ENCODE measurements at places on chromosomes 13 and 19.

GRCh38 chr13:107937848-107938247 is 277.5 kb downstream of the LIG4 start:
- no peak for DNase-seq

GRCh38 chr19:14412996-14413692 is 6.0 kb downstream of the DDX39A start:
- no peak for DNase-seq

DNA sequence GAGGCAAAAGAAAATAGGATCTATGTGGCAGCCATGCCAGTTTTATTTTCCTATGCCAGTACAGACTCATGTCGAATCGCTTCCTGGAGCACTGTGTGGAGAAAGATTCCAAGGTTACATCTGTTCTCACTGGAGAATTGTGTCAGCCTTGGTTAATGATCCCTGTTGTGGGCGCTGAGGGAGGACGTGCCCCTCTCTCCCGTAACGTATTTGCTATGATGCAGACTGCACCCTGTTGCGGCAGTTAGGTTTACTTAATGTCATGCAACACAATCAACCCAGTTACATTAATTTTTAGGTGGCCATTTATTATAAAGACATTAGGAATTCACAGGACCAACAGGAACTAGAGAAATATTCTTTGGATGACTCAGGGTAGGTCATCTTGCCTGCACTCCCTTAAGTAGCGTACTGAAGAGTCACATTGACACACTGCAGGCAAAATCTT is 892.9 kb downstream of the EFNB2 start:
- no peak for DNase-seq

- no peak for DNase-seq
These were observed 40.5 kb downstream of the TEX26 start for GRCh38 chr13:30972888-30973377.

- no peak for DNase-seq
These were observed 4.0 kb downstream of the ZNF331 start for GRCh38 chr19:53541971-53542370.

DNA sequence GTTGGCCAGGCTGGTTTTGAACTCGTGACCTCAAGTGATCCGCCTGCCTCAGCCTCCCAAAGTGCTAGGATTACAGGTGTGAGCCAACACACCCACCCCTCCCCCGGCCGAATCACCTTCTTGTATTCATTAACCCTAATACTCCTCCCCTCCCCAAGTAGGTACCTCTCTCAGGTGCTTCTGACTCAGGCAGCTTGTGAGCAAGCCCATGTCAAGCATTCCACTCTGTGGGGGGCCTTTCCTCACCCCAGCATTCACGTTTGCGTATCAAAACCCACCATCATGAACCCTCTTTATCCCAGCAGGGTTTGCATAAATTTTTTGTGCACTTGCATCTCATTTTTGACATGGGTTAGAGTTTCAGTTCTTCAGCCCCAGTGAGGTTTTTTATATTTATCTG is 23.6 kb upstream of the RFXAP start:
- DNase-seq: no peak

DNA sequence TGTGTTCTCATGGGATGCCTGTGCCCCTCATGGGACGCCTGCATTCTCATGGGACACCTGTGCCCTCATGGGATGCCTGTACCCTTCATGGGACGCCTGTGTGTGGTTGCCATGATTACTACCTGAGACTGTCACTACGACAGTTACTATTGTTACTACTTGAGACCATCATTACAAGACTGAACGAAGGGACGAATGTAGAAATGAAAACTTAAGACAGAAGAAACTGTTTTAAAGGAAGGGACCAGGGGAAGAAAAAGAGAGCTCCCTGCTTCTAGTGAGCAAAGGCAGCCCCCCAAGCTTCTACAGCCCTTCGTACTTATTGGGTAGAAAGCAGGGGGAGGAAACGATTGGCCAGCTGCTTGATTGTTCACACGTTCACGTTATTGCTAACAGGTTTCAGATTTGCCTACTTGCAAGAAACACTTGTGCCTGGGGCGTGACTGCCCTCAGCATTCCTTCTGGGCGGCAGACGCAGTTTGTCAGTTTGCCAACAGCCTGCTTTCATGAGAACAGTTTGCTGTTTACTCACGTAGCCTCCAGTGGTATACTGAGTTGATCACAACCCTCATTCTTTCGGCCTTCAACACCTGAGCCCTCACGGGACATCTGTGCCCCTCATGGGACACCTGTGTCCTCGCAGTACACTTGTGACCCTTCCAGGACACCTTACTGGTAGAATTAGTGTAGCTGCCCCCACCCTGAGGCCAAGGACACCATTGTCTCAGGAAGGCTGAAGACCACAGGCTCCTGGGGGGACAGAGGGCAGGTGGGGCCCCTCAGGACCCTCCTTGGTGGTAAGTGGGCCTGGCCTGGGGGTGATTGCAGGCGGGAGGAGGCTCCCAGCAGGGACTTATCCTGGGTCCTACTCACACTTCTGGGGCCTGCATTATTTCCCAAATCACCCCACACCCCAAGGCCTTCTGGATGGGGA is 2.5 kb upstream of the S1PR4 start:
- no peak for DNase-seq

DNA sequence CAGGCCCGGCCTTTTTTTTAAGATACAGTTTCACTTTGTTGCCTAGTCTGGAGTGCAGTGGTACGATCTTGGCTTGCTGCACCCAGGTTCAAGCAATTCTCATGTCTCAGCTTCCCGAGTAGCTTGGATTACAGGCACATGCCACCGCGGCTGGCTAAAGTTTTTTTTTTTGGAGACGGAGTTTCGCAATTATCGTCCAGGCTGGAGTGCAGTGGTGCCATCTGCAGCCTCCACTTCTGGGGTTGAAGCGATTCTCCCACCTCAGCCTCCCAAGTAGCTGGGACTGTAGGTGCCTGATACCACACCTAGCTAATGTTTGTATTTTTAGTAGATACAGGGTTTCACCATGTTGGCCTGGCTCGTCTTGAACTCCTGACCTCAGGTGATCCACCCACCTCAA is 4.9 kb upstream of the CARM1 start:
- no peak for DNase-seq

DNA sequence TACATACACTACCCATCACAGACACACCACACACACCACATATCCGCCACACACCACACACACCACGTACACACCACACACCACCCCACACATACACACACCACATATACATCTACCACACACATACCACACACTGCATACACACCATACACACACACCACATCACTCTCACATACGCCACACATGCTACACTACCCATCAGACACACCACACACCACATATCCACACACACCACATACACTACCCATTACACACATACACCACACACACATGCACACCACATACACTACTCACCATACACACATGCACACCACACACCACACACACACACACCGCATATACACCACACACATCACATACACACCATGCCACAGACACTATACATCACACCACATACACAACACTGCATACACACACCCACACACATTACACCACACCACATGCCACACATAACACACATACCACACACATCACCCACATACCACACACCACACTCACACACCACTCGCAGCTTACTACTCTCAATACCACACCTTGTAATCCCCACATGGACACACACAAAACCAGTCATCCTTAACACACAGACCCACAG is 9.5 kb downstream of the ERFL start:
- DNase-seq: no peak

DNA sequence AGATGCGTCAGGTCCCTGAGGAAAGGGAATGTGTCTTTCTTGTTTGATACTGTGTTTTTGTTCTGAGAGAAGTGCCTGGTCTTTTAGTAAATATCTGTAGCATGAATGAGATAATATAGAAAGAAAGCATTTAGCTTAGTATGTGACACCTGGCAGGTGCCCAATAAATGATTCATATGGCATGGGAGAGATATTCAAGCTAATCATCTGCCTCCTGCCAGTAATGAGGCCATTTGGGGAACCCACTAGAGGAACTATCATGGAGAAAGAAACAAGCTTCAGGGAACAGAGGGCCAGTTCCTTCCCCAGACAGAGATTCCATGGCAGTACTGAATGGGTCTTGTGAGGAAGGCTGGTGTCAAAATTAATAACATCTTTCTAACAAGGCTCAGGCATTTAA is 603.9 kb downstream of the DCT start:
- DNase-seq: no peak

GRCh38 chr19:47228168-47228936 is 2.6 kb downstream of the BBC3 start:
- no peak for DNase-seq

- no peak for DNase-seq
These were observed 18.9 kb downstream of the PEG3 start for GRCh38 chr19:56821675-56822074.

DNA sequence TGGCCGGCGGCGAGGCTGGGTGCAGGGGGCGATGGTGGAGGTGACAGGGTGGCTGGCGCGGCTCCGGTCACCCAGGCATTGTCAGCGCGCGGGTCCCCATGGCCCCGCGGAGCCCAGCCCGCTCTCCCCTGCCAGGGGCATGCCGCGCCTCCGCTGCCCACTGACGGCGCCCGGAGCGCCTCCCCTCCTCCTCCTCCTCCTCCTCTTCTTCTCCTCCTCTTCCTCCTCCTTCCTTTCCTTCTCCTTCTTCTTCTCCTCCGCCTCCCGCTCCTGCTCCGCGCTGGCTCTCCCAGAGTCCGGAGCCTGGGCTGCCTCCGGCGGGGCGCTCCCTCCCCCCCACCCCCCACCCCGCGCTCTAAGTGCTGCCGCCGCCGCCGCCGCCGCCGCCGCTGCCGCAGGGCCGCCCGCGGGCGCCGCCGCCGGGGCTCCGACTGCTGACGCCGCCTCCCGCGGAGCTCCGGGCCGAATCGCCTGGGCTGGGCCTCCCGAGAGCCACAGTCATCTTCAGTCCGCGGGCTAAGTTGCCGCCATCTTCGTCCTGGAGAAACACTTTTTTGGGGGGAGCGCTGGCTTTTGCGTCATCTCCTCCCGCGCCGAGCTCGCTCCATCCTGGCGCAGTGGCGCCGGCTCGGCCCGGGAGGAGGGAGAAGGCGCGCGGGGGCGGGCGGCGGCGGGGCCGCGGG is 348.3 kb downstream of the LIG4 start:
- DNase-seq: no peak

- DNase-seq: no peak
These were observed 5.2 kb downstream of the FRY start for GRCh38 chr13:32036757-32037156.

Data from stimulated activated CD8-positive, alpha-beta memory T cell treated with anti-CD3 and anti-CD28 coated beads, Interleukin-2, amount 100 ng/mL, for 48 hours (primary cell).